Stimulated activated CD4-positive, alpha-beta T cell treated with anti-CD3 and anti-CD28 coated beads, Interleukin-1b, Interleukin-23, amount 100 ng/mL, for 24 hours (primary cell): ENCODE measurements at places on chromosomes 4 and X.

DNA sequence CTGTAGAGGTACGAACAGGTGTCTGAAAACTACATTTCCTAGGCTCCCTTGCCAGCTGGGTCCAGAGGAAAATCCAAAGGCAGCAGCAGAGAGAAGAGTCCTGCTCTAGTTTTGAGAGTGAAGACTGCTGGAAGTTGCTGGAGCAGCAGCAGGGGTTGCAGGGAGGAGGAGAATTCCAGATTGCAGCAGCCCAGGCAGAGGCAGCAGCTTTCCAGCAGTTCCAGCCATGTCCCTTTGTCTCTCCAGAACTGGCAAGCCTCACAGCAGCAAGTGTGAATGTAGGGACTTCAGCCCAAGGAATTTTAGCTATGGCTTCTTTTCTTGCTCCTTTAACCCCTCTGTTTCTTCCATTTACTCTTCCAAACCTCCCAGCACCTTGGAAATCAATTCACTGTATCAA lies 24.1 kb upstream of the STIM2 start:
- DNase-seq = no peak

DNA sequence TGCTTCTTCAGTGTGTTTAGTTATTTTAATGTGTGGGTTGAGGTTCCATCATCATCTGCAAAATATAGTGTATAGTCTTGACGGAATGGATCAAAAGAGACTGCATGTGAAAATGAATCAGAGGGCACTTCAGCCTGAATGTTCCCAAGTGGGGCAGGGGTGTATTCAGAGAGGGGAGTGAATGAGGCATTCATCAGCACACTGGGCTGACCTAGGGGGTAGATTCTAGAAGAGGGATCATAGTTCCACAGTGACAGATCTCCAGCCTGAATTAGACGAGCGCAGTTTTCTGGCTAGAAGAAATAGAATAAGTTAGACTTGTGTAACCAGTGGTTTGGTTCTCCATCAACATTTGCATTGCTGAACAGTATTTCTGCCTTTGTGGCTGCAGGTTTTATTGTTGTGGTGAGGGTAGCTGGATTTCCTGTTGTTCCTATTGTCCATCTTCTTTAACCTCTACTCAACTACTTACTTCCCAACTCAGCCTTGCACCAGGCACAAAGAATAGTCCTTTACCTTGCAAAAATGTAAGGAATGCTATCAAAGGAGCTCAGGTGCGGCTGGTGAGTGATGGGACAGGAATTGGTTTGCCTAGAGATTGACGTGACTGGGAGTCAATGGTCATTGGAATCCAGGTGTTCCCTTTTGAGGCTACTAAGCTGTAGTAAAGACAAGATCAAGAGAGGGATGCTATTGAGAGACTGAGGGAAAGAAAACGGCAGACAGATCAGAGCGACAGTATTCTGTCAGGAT lies 50.9 kb downstream of the NAP1L5 start:
- DNase-seq = no peak

GRCh38 chr4:40292313-40292759 lies 42.8 kb upstream of the CHRNA9 start:
- no peak for DNase-seq

GRCh38 chrX:72081605-72082320 lies 50.0 kb downstream of the RTL5 start:
- no peak for DNase-seq

DNA sequence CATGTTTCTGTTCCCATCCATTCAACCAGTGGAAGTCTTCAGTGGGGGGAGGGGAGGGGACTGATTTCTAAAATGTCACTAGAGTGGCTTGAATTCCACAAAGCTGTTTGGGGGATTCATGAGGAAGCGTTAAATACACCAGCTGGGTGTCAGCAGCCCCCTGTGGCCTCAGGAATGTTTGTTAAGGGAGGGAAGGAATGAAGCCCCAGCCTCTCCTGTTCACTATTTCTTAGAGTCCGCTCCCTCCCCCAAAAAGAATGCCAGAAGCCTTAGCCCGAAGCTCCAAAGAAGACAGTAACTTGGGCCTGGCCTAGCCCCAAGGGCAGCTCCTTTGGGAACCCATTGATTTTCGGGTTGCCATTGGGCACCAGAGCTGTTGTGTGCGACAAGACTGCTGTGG lies 3.3 kb downstream of the SHROOM2 start:
- no peak for DNase-seq

- no peak for DNase-seq
Measured at GRCh38 chrX:71867680-71868079, 43.0 kb upstream of the NHSL2 start.

GRCh38 chr4:60296386-60296785 lies 903.7 kb upstream of the ADGRL3 start:
- no peak for DNase-seq

- DNase-seq = no peak
Measured at GRCh38 chr4:153764601-153765368, 5.0 kb upstream of the RNF175 start.

GRCh38 chrX:20218836-20219505 lies 47.7 kb downstream of the RPS6KA3 start:
- DNase-seq = no peak

GRCh38 chr4:29372971-29373370 lies 1347.2 kb upstream of the PCDH7 start:
- DNase-seq = no peak

DNA sequence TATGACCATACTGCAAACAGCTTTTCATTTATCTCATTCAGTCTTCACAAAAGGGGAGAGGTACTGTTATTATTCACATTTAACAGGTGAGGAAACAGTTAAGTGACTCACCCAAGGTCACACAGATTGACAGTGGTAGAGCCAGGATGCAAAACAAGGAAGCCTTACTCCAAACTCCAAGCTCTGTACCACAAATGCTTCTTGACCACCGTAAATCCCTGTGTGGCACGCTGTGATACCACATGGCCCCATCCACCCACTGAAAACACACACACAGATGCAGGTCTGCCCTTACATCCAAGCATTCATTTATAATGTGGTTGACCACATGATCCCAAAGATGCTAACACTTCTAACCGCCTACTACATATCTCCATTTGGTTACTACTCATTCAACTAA lies 129.5 kb downstream of the TSPAN5 start:
- DNase-seq = no peak

DNA sequence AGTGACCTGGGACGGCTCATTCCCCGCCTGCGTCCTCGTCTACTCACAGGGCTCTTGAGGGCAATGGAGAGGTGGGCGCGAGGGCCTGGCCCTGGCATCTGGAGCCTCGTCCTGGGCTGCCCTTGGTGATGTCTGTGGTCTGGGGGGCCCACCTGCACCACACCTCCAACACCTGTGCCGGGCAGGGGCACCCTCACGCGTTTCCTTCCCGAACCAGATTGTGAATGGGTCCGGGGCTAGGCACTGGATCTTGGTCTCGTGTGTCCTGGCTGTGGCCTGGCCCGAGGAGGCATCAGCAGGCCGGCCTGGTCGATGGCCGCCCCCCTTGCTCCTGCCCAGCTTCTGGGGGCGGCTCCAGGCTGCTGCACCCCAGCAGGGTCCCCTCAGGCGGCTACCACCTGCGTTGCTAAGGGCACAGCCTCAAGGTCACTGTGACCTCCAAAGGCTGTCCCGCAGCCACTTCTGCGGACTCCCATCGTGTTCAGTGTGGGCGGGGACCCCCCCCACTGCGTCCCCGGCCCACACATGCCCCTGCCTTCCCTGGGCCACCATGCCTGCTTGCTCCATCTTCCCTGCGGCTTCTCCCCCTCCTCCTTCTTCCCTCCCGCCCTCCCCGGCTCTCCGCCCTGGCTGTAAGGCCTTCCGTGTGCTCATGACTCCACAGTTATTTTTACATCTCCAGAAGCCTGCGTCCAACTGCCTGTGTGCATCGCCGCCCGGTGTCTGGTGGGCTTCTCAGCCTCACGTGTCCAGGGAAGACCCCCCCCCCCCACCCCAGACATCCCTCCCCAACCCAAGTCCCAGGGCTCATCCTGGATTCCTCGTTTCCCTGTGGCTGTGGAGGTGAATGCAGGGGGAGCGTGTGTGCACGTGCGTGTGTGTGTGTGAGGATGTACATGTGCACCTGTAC lies 3.8 kb downstream of the DOK7 start:
- no peak for DNase-seq

DNA sequence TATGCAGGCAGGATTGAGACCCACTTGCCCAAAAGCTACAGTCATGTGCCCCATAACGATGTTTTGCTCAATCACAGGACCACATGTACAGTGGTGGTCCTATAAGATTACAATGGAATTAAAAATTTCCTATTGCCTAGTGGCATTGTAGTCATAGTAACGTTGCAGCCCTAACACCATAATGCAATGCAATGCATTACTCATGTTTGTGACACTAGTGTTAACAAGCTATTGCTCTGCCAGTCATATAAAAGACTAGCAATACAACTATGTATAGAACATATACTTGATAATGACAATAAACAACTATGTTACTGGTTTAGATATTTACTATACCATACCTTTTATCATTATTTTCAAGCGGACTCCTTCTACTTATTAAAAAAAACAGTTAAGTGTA lies 50.6 kb downstream of the VGLL1 start:
- DNase-seq = no peak

DNA sequence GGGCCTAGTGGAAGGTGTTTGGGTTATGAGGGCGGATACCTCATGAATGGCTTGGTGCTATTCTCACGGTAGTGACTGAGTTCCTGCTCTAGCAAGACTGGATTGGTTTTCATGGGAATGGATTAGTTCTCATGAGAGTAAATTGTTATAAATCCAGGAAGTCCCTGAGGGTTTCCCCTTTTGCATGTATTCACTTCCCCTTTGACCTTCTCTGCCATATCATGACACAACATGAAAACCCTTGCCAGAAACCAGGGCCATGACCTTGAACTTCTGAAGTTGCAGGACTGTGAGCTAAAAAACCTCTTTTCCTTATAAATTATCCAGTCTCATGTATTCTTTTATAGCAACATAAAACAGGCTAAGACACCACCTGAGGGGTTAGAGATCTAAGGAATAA lies 529.7 kb upstream of the RPS6KA3 start:
- no peak for DNase-seq

- no peak for DNase-seq
Measured at GRCh38 chr4:137946453-137947174, 295.5 kb downstream of the SLC7A11 start.

DNA sequence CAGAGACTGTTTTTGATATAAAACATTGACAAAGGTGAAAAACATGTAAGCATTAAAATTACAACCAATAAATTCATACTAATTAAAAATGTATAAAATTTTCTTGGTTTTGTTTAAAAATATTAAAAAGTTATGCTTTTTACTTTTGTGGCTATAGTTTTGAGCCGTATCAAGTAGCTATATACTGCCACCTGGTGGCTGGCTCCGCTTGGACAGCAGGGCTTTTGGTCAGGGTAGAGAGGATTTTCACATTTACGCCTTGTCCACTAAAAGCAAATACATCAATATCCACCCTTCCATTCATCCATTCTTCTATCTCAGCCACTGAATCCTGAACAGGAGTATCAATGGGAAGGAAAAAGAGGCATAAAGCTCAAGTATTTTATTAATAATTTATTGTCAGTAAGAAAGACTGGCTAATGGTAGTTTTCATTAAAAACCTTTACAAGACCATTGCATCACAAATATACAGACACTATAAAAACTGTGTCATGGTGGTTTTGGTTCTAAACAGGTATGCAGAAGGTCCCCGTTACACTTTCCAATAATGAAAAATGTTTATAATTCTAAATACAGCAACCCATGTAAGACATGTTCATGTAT lies 32.1 kb upstream of the MTNR1A start:
- peak; percentile 31 for DNase-seq

- DNase-seq = no peak
Measured at GRCh38 chr4:102007959-102008425, 217.5 kb downstream of the BANK1 start.

DNA sequence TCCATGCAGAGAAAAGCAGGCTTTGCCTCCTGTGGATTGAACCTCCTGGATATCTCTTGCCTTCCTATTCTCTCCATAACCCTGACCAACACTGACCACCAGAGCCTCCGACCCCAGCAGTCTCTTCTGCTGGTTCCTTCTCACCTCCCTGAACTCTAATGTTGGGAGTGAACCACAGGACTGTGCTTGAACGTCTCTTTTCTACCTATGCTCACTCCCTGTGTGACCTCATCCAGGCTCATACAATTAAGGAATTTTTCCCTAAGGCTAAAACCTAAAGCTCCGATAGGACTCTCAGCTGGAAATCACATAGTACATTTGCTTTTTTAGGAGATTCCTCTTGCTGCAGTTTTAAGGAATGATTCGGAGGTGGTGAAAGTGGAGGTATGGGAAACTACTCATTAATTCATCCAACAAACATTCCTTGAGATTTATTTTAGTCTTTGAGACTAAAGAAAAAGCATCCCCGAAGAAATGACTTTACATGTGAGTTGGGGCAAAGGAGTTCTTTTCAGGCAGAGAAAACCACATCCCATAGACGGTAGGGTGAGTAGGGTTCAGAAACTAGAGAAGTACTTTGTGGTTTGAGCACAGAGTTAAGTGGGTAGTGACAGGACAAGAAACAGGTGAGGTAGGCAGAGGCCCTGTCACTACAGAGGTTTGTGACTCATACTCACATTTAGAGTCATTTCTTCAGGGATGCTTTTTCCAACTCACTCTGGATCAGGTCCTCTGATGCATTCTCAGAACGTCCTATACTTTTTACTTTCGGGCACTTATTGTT lies 30.8 kb downstream of the NDNF start:
- DNase-seq = no peak

DNA sequence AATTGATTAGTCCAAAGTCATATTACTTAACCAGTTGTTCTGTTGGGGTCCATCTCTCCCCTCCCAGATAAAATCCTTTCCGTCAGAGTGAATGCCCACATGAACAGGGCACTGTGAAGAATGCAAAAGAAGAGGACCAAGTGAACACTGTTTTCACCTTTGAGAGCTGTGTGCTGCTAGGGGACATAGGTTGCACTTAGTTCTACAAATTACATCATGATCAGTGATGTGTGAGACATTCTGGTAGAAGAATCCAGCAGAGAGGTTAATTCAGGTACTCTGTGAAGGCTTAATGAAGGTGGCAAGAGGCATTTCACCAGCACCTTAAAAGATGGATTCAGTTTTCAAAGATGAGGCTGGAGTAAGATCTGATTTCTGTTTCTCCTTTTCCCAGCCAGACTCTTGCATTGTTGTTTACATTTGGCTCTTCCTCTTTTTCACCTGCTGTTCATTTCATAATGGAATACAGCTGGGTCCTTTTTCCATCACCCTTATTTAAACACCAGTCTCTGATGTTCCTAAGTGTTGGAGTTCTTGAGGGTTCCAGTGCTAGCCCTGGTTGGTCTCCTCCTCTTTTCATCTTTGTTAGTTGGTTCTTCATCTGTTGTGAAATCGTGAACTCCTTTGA lies 10.9 kb downstream of the GAB1 start:
- DNase-seq = no peak

- DNase-seq = no peak
Measured at GRCh38 chrX:119887721-119888425, 7.8 kb upstream of the AKAP14 start.

DNA sequence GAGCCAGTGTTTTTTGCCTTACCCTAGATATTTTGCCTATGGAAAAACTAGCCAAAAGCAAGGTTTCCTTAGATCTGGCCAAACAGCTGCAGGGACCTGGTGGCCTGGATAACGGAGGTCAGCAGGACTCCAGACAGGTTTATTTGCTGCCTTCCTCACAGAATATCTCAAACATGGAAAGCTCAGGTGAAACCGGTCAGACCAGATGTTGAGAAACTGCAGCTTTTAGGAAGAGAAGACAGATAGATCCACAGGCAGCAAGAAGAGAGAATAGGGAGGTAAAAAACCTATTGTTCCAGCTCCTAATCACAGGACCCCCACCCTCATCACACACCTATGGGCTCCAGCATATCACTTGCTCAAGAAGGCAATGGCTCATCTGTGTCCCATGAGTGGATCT lies 16.2 kb downstream of the SLC16A2 start:
- DNase-seq = no peak
